ENCODE measurements at places on chromosomes 5 and 9. TPM values are rescaled to one million over a fixed set of nuclear protein-coding genes. Genes with fewer than 3 reads are reported as not detected.

The CCDC107 gene
- 24.0 TPM for total RNA-seq

The KCNT1 gene
- not detected for total RNA-seq

The SPOCK1 gene
- 42.7 TPM for total RNA-seq

The BASP1 gene
- total RNA-seq, result 163 TPM

The BARX1 gene
- not detected for total RNA-seq

The OTP gene
- total RNA-seq, result not detected

The CDH9 gene
- not detected for total RNA-seq

The KCNN2 gene
- 0.37 TPM for total RNA-seq

The TMEM171 gene
- 0.62 TPM for total RNA-seq
